Astrocyte of the hippocampus (primary cell): ENCODE measurements at places on chromosomes 11 and 22.

GRCh38 chr11:122920579-122920978, 38.0 kb downstream of the JHY start:
- DNase-seq = peak; percentile 31

GRCh38 chr11:6433998-6434660, 6.7 kb downstream of the HPX start:
- no peak for DNase-seq

- DNase-seq = peak; percentile 79
These were observed 45.3 kb upstream of the HMGXB4 start for GRCh38 chr22:35212009-35212408.

DNA sequence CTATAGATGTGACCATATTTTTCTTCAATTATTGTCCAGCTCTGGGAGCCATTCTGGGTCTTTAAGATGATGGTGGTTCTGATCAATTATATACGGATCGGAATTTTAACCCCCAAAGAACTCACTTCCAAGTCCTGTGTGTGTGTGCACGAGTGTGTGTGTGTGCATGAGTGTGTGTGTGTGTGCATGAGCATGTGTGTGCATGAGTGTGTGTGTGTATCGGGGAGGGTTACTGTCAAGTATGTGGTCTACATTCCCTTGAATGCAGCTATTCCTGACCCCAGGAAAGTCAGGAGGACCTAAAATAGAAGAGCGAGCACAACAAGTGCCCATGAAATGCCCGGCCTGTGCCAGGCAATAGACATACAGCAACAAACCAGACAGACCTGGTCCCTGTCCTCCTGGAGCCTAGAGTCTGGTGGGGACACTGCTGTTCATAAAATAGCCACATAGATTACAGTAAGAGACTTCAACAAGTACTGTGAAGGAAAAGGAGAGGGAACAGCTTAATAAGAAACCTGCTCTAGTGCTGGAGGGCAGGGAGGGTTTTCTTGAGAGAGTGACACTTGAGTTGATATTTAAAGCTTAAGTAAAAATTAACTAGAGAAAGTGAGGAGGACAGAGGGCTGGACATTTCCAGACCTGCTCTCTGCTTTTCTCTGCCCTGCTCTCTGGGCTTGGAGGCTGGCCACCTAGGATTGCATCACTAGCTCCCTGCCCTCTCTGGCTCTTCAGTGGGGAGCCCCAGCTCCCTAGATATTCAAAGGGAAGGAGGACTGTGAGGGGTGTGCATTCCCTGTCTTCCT, 66.1 kb upstream of the SPON1 start:
- DNase-seq = no peak

DNA sequence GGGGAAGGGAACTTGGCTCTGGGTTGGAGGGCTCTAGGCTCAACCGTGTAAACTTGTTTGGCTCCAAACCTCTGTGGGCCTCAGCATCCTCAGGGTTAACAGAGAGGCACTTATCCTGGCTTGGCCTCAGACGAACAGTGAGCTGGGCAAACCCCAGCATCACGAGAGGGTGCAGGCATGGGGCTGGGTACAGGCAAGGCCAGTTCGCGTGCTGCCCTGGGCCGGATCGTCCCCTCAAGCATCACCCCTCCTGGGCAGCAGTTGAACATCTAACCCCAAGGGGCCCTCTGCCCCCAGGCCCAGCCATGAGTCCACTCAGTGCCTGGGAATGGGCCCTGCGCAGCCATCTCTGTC, 1.9 kb downstream of the EHBP1L1 start:
- no peak for DNase-seq

DNA sequence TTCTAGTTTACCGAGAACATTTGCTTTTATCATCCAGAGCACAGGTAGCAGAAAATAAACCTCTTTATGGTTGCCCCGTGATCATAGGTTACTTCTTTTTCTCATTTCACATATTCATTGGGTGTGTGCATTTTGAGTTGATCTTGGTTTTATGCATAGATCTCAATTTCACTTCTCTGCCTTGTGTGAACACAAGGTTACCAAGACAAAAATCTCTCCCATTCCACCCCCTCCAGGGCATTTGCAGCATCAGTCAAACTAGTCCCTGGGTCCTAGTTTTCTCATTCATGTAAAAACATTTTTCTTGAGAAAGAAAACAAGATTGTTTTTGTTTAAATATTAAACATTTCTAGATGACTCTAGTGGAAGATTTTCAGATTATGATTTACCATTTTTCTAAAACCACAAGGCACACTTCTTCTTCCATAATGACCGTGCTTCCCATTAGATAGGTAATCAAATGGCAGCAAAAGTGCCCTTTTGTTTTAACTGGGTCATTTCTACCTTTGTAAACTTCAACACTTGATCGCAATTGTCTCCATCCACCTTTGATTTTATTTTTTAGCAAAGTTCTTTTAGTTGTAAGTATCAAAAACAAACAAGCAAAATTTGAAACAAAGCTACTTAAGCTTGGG, 526.6 kb upstream of the CADM1 start:
- no peak for DNase-seq

GRCh38 chr11:17259519-17259918, 17.0 kb upstream of the NUCB2 start:
- peak; percentile 6 for DNase-seq

GRCh38 chr22:32018056-32018455, 25.0 kb upstream of the SLC5A1 start:
- peak; percentile 79 for DNase-seq

- DNase-seq = no peak
These were observed 2.7 kb upstream of the EIF3M start for GRCh38 chr11:32580967-32581366.

DNA sequence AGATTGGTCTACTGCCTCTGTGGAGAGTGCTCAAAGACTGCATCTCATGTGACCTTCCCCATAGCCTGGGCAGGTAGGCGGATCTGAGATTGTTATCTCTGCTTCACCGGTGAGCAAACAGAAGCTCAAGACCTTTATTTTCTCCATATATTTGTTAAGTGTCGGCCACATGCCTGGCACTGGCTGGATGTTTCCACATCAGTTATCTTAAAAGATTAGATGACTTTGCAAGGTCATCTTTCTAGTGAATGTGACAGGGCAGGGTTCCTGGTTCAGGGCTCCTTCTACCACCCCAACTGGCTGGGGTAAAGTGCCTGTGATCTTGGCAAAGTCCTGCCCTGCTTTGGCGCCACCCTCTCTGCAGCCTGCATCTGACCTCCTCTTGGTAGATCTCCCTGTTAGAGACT, 125.0 kb downstream of the CCDC81 start:
- DNase-seq = no peak

DNA sequence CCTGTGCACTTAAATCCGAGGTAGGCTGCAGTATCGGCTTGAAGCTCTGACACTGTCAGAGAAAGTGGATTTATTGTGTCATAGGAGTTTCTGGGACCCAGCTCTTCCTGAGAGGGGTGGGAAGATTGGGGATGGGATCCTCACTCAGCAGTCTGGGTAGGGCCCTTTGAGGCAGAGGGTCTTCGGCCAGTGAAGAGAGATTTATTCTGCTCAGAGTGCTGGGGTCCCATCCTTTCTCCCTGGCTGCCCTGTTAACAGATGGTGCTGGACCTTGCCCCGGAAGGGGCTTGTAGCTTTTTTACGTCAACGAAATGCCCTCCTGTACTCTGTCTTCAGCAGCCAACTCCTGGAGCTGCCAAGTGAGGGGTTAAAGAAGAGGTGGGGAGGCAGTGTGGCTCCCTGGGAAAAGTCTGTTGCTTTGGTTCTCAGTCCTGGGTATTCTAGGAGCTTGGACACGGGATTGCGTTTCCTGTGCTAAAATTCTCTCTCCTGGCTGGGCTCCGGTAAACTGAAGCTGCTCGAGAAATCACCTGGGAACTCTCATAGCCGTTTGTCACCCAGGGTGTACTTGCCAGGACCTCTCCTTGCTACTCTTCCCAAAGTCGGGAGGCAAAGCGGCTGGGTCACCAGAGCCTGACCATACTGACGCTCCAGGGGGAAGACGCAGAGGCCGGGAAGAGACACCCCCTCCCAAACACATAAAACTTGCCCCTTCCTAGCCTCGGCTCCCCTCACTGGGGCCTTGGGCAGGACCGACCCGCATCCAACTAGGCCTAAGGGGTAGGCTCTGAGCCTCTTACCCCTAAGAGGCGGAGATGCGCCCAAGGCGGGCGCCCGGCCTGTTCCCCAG, 806 bp upstream of the SMDT1 start:
- DNase-seq = no peak

DNA sequence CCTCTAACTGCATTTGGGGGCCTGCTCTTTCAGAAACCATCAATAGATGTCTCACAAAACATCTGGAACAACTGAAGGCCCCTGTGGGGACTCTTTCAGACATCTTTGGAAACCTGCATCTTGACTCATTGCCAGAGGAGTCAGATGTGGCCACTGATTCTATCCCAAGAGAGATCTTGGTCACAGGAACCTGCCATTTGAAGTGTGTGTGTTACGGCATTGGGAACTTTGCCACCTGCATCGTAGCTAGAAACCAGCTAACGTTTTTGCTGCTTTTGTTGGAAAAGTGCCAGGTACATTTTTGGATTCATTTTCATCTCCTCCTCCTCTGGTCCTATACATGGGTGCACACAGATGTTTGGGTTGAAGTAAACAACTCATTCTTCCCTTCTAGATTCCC, 4.3 kb downstream of the SRRD start:
- DNase-seq = no peak

DNA sequence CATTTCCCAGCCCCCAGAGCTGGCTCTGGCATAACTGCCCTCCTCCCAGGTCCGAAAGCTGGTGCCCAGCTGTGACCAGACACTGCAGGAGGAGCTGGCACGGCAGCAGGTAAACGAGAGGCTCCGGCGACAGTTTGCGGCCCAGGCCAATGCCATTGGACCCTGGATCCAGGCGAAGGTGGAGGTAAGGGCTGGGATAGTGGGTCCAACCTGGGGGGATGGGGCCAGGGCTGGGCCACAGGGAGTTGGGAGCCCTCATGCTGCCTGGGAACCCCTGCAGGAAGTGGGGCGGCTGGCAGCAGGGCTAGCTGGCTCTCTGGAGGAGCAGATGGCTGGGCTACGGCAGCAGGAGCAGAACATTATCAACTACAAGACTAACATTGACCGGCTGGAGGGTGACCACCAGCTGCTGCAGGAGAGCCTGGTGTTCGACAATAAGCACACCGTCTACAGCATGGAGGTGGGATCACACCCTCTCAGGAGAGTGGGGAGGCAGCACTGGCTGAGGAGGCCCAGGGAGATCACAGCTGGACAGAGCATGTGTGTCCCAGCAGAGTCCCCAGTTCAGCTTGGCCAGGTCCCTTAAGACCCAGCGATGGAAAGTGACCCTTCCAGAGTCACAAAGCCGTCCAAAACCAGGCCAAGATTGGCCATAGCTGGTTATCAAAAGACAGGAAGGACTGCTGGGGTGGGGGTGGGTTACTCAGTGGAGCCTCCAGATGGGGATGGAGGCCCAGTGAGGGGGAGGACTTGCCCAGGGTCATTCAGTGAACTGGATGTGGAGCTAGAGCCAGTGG, 7.0 kb downstream of the CTSF start:
- no peak for DNase-seq

- no peak for DNase-seq
These were observed 1157.5 kb upstream of the RAG2 start for GRCh38 chr11:37755521-37755920.

DNA sequence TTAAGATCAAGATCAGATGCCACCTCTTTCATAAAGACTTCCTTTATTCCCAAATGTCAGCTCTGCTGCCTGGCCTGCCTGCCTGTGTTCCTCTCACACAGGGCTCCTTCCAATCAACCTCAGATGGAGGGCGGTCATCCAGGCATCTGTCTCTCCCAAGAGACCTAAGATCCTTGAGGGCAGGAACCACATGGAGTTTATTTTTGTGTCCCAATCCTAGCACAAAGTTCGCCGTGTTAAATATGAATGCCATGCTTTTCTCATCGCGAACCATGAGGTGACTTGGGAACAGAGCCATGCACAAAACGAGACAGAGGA, 72.7 kb upstream of the ARFGAP3 start:
- DNase-seq = no peak

DNA sequence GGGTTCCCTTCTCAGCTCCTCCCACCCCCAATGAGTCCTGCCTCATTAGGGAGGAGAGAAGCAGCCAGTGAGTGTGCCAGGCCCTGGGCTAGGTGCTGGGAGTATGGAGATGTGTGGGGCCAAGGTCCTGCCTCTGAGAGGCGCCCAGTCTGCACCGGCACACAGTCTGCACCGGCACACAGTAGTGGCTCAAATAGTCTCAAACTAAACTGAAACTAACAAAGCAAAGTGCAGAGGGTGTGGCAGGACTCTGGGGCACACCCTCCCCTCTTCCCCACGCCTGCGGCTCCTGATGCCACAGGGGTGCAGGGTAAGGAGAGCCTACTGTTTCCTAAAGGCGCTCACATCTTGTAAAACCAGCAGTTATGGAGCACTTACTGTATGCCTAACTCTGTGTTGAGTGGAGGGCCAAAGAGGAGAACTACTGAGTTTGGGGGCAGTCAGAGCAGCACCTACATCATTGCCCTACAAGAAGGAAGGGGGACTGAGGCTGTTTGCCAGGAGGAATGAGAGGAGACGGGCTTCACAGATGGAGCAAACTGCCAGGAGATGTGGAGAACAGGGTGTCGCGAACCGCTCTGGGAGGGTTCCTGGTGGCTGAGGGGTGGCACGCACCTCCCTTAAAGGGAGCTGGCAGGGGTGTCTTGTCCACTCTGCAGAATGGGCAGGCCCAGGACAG, 939 bp upstream of the SH3BP1 start:
- DNase-seq = no peak

DNA sequence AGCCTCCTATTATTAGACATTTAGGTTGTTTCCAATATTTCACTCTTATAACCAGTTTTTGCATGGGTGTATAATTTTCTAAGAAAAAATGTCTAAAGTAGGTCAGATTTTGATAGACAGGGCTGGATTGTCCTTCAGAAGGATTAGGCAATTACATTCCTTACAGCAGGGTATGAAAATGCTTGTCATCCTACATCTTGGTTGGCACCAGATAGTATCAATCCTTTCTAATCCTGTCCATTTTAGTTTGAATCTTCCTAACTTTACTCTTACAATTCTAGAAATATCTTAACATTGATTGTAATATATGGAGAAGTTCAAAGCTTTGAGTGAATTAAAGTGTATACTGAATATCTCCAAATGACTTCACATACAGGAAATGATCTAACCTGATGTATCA, 63.0 kb upstream of the ZBED5 start:
- no peak for DNase-seq

DNA sequence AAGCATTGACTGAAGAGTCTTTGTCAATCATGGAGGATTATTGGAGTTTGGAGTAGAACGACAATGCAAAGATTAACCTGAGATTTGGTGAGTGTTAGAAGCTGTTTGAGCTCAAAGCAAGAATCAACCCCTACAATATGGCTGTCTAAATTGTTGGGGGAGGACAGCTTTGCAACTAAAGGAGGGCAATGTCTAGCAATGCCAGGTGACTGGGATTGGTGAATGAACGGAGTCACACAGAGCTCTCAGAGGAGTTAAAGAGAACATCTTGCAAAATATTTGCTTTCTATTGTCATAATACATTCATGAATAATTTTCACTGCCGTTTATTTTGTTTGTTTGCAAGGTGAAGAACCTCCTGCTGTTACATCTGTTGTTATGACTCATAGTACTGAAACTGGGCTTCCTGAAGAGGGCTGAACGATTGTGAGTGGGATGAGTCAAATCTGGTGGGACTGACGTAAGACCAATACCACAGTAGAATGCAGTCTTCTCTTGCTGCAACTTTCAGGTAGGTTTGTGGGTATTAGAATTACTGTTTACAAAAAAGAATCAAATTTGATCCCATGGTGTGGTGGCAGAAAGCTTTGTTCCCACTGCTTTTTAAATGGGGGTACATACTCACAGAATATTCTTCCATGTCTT, 281.9 kb downstream of the CADM1 start:
- peak; percentile 87 for DNase-seq
